Thyroid gland (tissue), 4 donors: ENCODE measurements at places on chromosomes 7 and 10. TPM values are rescaled to one million over a fixed set of nuclear protein-coding genes. Genes with fewer than 3 reads are reported as not detected.

The RAB19 gene
- 12.9 TPM for total RNA-seq

The KCP gene
- 0.54 TPM for total RNA-seq

The MAT1A gene
- 0.22 TPM for total RNA-seq

The TBC1D12 gene
- 19.2 TPM for total RNA-seq

The ASL gene
- total RNA-seq = 89.5 TPM

The CRPPA gene
- total RNA-seq = 4.0 TPM

The CCAR1 gene
- 77.1 TPM for total RNA-seq

The PRTFDC1 gene
- total RNA-seq = 4.3 TPM

The HSPB1 gene
- 388 TPM for total RNA-seq

The SPDYE11 gene
- total RNA-seq = not detected

The FAM241B gene
- 7.2 TPM for total RNA-seq

The CCNJ gene
- 5.2 TPM for total RNA-seq

The CACNA2D1 gene
- total RNA-seq = 81.7 TPM

The SEMA3E gene
- total RNA-seq = 1.3 TPM

The CYP2W1 gene
- not detected for total RNA-seq

The TBX20 gene
- total RNA-seq = 0.22 TPM

The EIF5AL1 gene
- 0.33 TPM for total RNA-seq

The DYNC1I1 gene
- total RNA-seq = 11.9 TPM

The SYNPO2L gene
- total RNA-seq = not detected

The TRPV6 gene
- 1.6 TPM for total RNA-seq

The C1QL3 gene
- not detected for total RNA-seq

The MINDY3 gene
- total RNA-seq = 35.7 TPM

The PILRB gene
- total RNA-seq = 60.9 TPM

The PRSS37 gene
- total RNA-seq = not detected

The FXYD4 gene
- total RNA-seq = not detected

The ANKMY2 gene
- total RNA-seq = 35.1 TPM

The NYAP1 gene
- total RNA-seq = 0.40 TPM

The MTERF1 gene
- 27.3 TPM for total RNA-seq

The PTPRN2 gene
- total RNA-seq = 9.5 TPM

The PLXDC2 gene
- 50.4 TPM for total RNA-seq

The FKBP6 gene
- total RNA-seq = not detected

The RAPGEF5 gene
- 26.5 TPM for total RNA-seq
